ENCODE measurements at places on chromosomes 11 and 22.

DNA sequence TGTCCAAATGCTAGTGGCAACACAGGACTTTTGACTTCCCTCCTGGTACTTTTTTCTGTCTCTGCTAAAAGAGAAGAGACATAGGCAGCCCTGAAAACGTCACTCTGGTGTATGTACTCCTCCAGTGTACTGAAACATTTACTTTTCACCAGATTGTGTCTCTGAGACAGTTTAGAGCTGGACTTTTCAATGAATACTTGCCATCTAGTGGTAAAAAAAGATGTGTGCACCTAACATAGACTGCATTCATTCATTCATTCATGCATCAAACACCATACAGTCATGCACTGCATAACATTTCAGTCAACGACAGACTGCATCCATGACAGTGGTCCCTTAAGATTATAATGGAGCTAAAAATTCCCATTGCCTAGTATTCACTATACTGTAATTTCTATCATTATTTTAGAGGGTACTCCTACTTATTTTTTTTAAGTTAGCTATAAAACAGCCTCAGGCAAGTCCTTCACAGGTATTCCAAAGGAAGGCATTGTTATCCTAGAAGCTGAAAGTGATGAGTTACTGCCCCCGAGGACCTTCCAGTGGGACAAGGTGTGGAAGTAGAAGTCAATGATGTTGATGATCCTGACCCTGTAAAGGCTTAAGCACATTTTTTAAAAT lies 186.2 kb downstream of the SPON1 start:
- DNase-seq: no peak

DNA sequence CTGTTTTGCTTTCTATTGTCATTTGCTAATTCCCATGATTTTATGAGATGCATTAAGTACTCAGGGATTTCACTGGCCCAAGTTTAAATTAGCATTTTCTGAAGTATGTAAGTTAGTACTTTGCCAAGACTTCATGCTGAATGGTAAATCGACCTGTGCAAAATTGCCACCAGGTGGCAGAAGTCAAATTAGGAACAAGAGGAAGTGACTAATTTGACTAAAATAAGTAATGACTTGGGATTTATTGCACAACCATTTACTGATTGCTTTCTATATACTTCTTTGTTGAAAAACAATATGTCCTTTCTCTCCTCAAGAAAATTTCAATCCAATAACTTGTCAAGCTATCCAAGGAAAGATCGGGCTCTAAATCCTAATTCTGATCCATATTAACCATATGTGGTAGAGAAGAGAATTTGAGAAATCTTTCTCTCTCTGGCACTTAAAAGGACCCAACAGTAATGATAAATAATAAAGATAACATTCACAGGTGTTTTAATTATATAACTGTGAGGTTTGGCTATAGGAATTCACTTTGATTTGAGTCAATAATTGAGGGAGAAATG lies 253.7 kb upstream of the CHORDC1 start:
- DNase-seq: no peak

DNA sequence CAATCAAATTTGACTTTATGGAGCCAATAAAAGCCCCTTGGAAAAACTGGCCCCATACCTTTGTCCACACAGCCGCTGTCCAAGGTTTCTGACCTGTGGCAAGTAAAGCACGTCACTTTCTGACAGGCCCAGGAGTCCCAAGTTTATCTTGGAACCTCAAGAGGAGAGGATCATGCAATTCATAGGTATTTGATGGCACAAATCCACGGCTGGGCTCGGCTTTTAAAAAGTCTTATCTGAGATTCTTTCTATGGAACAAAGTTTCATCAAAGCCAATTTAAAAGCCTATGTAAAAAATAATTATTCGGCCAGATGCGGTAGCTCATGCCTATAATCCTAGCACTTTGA lies 13.6 kb downstream of the TMEM138 start:
- DNase-seq: no peak

DNA sequence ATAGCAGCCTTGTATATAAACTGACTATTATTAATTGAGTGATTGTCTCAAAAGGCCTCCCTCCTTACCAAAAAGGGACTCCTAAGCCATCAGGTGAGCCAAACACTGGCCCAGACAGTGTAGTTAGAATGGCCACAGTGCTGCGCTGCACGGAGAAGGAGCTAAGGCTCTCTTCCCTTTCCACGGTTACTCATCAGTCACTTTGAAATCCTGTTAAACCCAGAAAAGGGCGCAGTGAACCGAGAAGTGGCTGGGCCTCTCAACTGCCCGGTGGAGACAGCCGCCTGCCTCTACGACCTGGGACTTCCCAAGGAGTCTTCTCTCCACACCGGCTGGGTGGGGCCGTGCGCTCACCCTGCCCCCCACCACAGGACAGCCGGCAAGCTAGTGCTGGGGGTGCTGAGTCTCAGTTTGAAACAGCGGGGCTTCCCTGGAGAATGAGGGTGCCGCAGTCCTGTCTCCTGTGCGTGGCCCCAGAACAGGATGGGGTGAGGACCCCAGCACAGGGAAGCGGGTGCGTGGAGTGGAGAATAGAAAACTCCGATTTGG lies 1.3 kb downstream of the MYH9 start:
- no peak for DNase-seq

DNA sequence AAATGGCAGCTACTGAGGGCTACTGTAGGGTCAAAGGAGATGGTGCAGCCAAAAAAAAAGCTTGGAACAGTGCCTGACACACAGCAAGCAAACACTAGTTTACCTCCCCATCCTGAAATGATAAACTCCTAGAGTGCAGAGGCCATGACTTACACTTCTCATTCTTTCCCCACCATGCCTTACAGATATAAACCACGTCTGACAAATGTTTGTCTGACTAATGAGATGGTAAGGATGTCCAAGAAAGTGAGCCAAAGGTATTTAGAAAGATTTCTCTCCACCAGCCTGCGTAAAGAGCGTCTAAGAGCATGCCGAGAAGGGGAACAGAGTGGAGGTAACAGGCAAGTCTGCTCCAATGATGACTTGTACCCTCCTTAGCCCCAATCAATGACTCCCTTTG lies 99.0 kb downstream of the LARGE1 start:
- DNase-seq: no peak

DNA sequence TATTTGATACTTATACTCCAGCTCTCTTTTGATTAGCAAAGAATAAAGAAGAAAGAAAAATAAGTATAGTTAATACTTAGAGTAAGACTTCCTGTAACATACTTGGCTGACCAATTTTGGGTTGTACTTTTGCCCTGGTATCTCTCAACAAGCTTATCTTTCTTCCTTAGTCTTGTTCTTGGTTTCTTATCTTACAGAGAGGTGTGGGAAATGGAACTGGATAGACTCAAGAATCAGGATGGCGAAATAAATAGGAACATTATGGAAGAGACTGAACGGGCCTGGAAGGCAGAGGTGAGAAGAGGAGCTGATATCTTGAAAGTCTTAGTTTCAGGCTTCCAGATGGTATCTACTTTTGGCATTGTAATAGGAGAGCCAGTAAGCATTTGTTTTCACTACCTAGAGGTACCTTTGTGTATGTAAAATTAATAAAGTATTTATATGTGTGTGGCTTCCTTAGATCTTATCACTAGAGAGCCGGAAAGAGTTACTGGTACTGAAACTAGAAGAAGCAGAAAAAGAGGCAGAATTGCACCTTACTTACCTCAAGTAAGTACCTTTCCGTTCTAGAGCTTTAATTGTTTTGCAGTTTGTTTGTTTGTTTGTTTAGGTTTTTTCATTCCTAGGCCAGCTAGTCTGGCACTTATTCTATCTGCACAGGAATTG lies 11.3 kb upstream of the BACE1-AS start:
- DNase-seq: no peak

DNA sequence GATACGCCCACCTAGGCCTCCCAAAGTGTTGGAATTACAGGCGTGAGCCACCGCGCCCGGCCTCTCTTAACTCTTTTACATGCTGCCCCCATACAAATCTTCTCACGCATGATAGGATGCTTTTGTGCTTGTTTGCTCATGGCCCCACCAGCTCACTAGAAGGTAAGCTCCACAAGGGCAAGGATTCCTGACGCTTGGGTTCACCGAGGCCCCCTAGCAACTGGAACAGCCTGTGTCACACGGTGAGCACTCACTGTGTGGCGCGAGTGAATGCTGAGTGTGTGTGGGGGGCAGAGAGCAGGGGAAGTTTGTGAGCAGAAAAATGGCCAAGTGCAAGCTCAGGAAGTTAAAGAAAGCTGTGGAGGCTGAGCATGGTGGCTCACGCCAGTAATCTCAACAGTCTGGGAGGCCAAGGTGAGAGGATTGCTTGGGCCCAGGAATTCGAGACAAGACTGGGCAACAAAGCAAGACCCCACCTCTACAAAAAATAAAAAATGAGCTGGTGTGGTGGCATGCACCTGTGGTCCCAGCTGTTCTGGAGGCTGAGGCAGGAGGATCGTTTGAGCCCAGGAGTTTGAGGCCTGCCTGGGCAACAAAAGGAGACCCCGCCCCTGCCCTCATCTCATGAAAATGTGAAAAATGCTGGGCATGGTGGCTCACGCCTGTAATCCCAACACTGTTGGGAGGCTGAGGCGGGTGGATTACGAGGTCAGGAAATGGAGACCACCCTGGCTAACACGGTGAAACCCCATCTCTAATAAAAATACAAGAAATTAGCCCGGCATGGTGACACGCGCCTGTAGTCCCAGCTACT lies 2.3 kb downstream of the BAD start:
- no peak for DNase-seq

DNA sequence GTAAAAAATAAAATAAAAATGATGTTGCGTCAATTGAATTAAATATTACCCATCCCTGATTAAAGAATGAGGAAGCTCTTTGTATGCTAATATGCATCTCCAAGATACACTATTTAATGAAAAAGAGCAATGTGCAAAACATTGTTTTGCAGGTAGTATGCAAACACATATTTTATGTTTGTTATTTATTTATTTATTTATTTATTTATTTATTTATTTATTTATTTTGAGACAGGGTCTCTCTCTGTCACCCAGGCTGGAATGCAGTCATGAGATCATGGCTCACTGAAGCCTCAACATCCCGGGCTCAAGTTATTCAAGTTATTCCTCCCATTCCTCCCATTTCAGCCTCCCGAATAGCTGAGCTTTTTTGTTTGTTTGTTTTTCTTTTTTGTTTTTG lies 7.2 kb upstream of the CHST1 start:
- DNase-seq: no peak

DNA sequence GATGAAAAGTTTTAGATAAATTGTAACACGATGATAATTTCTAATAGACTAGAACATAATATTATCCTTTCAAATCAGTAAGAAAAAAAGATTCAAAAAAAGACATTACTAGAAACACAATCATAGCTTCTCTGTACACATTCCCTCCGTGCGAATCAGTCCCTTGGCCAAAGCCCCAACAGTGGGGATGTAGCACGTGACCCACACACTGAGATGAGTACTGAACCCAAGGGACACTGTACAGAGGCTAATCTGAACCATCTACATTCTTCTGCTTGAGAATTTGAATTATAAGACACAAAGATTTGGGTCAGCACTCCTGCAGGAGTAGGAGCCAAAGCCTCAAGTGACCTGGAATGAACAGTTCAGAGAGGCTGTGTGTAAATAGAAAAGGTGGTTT lies 353.7 kb downstream of the INSC start:
- no peak for DNase-seq

GRCh38 chr11:109512680-109513079 lies 90.7 kb downstream of the C11orf87 start:
- no peak for DNase-seq

- no peak for DNase-seq
Observed at GRCh38 chr11:9025101-9025850, 21.5 kb upstream of the NRIP3 start.

DNA sequence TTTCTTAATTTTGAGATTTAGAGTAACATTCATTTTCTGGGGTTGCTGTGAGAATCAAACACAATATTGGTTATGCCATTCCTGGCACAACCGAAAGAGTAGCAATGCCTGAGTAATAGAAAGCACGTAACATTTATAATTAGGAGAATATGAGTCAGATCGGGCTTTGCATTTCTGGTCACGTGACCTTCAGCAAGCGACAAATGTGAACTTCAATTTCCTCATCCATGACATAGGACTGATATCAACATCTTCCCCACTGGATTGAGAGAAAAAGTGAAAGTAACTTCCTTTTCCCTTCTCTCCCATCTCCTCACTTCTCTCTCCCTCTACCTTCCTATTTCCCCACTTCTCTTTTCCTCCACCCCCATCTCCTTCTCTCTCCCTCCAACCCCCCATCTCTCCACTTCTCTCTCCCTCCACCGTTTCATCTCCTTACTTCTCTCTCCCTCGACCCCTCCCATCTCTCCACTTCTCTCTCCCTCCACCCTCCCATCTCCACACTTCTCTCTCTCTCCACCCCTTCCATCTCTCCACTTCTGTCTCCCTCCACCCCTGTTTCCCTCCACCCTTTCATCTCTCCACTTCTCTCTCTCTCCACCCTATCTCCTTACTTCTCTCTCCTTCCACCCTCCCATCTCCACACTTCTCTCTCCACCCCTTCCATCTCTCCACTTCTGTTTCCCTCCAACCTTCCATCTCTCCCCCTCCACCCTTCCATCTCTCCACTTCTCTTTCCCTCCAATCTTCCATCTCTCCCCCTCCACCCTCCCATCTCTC lies 33.5 kb upstream of the CAT start:
- no peak for DNase-seq

- no peak for DNase-seq
Observed at GRCh38 chr11:12862696-12863469, 146.2 kb upstream of the RASSF10 start.

- DNase-seq: no peak
Observed at GRCh38 chr11:104390651-104391050, 226.7 kb upstream of the PDGFD start.

- no peak for DNase-seq
Observed at GRCh38 chr11:74288161-74288560, 23.3 kb downstream of the P4HA3 start.

DNA sequence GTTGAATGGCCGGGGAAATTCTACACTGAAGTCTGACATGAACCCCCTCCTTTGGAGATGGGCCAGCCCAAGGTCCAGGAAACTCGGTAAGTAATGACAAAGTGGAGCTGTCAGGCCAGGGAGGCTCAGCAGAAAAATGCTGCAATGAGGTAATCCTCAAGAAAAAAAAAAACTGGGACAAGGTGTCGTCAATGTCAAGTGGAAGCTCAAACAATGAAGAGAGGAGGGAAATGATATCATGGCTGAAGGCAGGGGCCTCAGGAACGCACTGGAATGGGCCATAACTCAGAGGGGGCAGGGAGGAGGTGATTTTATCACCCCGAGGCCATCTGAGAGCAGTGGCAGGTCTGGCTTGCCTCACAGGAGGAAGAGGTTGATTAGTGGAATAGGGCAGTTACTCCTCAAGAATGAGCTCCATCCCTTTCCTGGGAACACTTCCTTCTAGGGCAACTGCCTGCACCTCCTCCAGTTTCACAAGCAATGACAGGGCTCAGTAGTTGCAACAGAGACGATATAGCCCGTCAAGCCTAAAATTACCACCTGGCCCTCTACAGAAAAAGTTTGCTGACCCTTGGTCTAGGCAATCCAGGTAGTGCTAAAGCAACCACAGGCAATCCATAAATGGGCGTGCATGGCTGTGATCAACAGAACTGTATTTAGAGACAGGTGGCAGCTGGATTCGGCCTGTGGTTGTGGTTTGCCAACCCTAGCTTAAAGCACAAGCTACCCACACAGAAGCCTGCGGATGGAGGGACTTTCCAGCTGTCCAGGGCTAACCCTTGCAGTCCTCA lies 65.2 kb downstream of the FBXO7 start:
- no peak for DNase-seq

GRCh38 chr22:42922374-42923191 lies 65.5 kb upstream of the ARFGAP3 start:
- DNase-seq: no peak

Measured in occipital lobe (tissue), 3 donors.